Activated CD4-positive, CD25-positive, alpha-beta regulatory T cell (primary cell): ENCODE measurements at places on chromosomes 3 and 15.

DNA sequence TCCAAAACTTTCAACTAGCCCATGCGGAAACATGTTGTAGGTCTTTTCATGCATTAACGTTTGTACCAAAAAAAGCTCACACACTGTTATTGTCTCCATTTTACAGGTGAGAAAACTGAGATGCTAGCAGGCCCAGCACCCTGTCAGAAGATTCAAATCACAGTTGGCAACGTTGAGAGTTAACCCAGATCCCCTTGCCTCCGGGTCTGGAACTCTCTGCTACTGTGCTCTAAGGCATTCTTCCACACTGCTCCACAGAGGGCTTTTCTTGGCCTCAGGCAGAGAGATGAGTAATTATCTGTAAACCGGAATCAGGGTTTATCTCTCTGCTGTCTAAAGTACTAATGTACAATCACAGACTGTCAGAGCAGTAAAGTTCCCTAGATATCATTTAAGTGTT lies 186.0 kb upstream of the LPP start:
- DNase-seq, result no peak

- DNase-seq, result no peak
Observed at GRCh38 chr3:113166719-113167492, 44.5 kb upstream of the BOC start.

DNA sequence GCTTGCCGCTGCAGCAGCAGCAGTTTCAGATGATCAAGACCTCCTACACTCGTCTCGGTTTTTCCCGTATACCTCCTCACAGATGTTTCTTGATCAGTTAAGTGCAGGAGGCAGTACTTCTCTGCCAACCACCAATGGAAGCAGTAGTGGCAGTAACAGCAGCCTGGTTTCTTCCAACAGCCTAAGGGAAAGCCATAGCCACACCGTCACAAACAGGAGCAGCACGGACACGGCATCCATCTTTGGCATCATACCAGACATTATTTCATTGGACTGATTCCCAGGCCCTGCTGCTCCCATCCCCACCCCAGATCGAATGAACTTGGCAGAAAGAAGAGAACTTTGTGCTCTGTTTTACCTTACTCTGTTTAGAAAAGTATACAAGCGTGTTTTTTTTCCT lies 17.6 kb downstream of the CALML4 start:
- DNase-seq, result no peak

DNA sequence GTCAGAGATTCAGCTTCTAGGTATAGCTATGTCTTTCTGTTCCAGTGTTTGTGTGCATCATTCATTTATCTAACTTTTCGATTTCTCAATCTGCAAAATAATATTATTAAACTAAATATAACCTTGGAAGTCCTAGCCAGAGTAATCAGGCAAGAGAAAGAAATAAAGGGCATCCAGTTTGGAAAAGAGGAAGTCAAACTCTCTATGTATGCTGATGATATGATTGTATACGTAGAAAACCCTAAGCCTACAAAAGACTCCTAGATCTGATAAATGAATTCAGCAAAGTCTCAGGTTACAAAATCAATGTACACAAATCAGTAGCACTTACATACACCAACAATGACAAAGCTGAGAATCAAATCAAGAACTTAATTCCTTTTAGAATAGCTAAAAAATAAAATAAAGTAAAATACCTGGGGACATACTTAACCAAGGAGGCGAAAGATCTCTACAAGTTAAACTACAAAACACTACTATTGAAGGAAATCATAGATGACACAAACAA lies 718.2 kb downstream of the NTRK3 start:
- no peak for DNase-seq

DNA sequence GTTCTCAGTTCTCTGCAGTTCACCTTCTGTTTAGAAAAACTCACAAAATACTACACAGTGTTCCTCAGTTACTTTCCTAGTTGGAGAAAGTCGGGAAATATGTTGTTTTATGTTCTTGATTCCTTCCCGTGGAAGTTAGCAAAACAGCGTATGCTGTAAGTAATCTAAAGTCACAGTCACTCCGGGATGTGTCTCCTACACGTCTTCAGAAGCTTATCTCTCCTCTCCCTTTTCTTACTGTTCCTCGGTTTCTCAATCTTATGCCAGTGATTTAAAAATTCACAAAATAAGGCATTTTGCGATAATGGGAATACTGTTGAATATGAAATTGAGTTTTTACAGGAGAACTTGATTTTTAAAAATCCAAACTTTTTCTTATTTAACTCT lies 1.7 kb downstream of the HEG1 start:
- no peak for DNase-seq

- no peak for DNase-seq
Observed at GRCh38 chr3:194606941-194607340, 26.3 kb downstream of the TMEM44 start.

DNA sequence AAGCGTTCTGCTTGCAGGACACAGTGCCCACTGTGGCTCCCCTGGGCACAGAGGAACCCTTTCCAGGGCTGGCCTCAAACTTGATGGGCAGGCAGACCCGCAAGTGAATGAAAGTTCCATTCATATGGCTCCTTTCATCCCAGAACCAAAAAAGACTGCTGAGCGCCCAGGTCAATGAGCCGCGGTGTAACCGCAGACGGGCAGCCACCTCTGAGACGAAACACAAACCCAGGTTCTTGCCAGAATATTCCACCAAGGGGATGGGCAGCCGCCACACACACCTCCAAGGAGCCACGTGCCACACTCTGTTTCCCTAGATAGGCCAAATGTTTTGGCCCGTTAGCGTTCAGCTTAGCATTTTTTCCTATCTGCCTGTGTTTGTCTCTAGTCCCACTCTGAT lies 82.8 kb upstream of the IGF1R start:
- no peak for DNase-seq

DNA sequence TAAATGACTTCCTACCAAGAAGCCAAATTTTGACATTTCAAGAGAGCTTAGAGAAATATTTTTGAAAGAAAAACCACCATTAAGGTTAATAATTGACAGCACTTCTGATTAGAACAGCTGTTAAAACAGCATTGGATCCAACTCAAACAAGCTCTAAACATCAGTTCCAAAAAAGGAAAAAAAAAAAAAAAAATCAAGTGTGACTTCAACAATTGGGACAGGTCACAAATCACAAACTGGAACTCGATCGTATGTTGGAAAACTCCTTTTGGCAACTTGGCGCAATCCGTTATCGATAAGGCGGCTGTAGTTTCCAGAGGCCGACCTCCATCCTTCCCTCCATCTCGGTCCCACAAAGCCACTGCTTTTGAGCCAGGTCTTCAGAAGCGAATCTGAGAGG lies 17.8 kb downstream of the TLE3 start:
- no peak for DNase-seq

DNA sequence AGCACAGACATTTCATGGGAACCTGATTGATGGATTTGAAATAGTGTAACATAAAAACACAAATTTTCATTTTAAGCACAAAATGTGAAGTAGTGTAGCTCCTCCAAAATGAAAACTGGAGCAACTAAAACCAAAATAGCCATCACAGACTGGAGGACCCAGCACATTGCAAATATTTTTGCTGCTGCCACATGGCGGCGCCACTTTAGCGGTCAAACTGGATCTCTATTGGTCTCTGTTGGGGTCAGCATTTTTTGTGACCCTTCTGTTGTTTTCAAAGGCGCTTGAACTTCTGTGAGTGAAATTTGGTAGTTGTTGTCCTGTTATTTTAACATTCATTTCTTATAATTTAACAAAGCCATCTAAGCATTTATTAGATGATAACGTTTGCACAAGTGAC lies 259.9 kb downstream of the IL20RB start:
- DNase-seq, result no peak

DNA sequence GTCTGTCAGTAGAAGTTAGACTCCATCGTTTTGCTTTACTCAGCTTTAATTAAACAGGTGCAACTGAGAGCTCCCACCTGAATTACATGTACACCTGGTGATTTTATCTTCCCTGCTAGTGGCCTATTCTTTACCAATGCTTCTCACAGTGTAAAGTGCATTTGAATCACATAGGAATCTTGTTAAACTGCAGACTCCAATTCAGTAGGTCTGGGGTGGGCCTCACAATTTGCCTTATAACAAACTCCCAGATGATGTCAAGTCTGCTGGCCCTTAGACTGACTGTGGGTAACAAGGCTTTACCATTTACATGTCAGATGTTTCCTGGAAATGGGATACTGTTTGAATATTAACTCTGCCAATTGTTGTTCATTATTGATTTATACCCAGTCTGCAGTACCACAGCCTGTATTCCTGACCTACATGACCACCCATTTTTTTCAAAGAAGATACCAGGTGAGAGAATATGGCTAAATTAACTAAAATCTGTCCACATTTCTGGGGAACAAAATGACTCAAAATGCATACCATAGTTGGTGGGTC lies 37.2 kb downstream of the CMSS1 start:
- no peak for DNase-seq

DNA sequence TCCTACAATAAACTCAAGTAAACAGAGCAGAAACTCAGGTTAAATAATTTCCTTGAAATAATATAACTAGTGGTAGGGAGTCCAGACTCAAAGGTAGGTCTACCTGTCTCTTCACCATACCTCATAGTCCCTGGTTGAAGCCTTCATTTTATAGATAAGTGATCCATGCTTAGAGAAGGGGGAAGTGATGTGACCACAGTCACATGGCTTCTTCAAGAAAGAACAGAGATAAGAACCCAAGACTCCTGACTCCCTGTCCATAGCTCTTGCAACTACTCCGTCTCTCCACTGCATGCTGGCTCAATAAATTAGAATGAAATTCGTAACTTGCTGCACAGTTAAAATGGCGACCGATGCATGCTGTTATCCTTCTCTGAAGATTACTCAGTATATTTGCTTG lies 11.0 kb upstream of the C15orf61 start:
- no peak for DNase-seq

GRCh38 chr3:139427283-139428060 lies 38.0 kb upstream of the COPB2 start:
- DNase-seq, result no peak
